Activated CD8-positive, alpha-beta memory T cell treated with anti-CD3 and anti-CD28 coated beads, Interleukin-2, amount 10 ng/mL, durations not matched to agents 7 days and 5 days (primary cell): ENCODE measurements at places on chromosomes 1 and 21. TPM values are rescaled to one million over a fixed set of nuclear protein-coding genes. Genes with fewer than 3 reads are reported as not detected.

DNA sequence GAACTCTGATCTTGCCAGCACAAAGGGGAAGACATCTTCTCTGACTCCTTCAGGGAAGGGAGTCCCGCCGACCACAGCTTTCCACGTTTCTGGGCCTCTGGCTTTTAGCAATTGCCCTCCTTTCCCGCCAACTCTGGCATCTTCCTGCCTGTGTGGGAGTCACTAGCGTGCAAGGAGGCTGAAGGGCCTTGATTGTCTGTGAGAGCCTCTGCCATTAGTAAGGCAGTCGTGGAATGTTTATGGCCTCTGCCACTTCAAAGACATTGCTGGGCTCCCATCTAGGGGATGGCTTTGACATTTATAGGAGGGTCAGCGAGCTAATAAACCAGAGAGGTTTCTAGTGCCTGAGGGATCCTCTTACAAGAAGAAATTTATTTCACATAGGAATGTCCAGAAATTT lies 14.3 kb upstream of the PROK1 start:
- no peak overlapping the region for H3K4me3 ChIP-seq
- no peaks in the 10 kb centered on the region for H3K4me1 ChIP-seq
- H3K36me3 ChIP-seq = no peaks in the 10 kb centered on the region
- no peak overlapping the region for H3K27ac ChIP-seq

GRCh38 chr1:207848234-207848633 lies 62.7 kb downstream of the CD34 start:
- no peaks in the 10 kb centered on the region for H3K27me3 ChIP-seq
- H3K27ac ChIP-seq = peak overlapping the region; percentile 44
- peak overlapping the region; percentile 2 for H3K4me3 ChIP-seq
- H3K36me3 ChIP-seq = peaks cover 34% of the 10 kb centered on the region
- peak; percentile 60 for DNase-seq

DNA sequence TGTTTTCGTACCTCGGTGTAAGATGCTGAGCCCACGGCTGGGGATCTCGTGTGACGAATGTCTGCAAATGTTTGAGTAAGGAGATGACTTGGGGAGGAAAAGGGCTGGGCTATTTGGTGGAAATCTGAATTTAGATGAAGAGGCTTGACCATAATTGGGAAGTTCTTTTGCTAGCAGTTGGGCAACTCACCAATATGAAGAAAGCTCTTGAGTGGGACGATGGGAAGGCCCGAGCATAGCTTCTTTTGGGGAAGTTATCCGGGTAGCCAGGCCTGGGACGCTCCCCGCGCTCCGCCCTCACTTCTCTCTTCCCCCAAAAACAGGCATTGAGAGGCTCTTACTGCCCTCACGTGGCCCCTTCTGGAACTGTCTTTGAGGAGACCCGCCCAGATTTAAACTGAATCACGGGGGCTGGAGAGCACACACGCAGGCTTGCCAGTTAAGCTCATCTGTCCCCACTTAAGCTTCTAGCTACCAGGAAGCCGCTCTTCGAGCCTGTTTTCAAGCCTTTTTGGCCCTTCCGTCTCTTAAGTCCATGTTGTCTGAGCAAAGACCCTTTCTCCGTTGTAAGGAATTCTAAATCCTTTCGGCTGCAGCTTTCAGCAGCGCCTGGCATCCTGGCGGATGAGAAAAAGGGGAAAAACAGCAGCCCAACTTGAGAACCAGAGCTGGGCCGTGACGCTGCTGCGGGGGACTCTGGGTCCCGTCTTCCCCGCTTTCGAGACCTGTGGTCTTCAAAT lies 93.1 kb downstream of the NID1 start:
- H3K36me3 ChIP-seq = no peaks in the 10 kb centered on the region
- H3K4me3 ChIP-seq = peak overlapping the region; percentile 68
- peaks cover 18% of the 10 kb centered on the region for H3K4me1 ChIP-seq
- peak overlapping the region; percentile 93 for H3K27ac ChIP-seq

GRCh38 chr1:24906760-24907490 lies 23.2 kb downstream of the RUNX3 start:
- no peak overlapping the region for H3K27ac ChIP-seq
- DNase-seq = peak; percentile 40
- peaks cover 39% of the 10 kb centered on the region for H3K4me1 ChIP-seq
- no peaks in the 10 kb centered on the region for H3K27me3 ChIP-seq
- H3K36me3 ChIP-seq = peaks cover 74% of the 10 kb centered on the region
- no peak overlapping the region for H3K4me3 ChIP-seq

DNA sequence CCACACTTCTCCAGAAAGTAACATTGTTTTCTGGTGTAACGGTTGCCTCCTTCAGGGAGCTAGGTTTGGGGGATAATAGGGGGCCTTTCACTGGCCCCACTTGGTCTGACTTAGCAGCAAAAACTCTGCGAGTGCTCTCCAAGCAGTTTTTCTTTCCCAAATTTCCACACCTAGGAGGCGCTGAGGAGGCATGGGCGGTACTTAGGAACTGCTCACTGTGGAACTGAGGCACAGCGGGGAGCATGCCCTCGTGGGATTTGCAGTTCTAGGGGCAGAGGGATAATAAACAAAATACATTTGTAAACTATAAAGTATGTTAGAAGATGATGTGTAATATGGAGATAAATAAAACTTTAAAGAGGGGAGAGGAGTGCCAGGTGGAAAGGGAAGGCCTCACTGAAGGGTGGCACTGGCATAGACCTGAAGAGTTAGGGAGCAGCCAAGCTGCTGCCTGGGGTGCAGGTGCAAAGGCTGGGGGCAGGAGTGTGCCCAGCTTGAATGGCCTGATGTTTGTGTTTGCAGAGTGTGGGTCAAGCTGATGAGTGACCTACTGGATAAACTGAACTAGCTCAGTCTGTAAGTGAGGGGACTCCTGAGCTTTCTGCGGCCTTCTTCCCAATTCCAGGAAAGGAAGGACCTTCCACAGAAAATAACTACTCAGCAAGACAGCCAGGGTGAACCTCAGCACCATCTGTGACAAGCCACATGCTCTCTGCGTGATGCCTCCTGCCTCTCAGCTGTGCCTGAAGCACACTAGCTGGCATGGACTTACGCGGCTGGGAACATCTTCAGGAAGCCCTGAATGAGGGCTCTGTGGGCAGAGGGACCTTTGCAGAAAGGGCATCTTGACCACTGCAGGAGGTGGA lies 1.9 kb downstream of the EPHX1 start:
- peaks cover 12% of the 10 kb centered on the region for H3K4me1 ChIP-seq
- H3K4me3 ChIP-seq = no peak overlapping the region
- no peak overlapping the region for H3K27ac ChIP-seq
- no peak for DNase-seq
- peaks cover 21% of the 10 kb centered on the region for H3K27me3 ChIP-seq

DNA sequence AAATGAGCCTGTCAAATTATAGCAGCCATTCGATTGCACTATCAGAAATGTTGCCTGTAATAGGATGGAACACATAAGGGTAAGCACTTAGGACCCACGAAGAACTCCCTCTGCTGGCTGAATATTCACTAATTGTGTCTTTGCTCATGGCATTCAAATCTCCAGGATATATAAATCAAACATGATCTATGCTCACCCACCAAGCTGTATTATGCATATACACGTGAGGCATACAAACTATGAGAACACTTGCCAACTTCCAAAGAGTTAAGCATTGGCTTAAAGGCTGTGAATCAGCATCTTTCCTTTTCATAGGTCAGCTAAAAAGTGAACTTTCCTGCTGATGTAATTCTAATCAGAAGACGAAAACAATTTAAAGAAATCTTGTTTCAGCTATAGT lies 34.5 kb downstream of the TMPRSS15 start:
- no peak overlapping the region for H3K4me3 ChIP-seq
- H3K4me1 ChIP-seq = no peaks in the 10 kb centered on the region
- DNase-seq = no peak
- H3K27me3 ChIP-seq = no peaks in the 10 kb centered on the region
- no peaks in the 10 kb centered on the region for H3K36me3 ChIP-seq

DNA sequence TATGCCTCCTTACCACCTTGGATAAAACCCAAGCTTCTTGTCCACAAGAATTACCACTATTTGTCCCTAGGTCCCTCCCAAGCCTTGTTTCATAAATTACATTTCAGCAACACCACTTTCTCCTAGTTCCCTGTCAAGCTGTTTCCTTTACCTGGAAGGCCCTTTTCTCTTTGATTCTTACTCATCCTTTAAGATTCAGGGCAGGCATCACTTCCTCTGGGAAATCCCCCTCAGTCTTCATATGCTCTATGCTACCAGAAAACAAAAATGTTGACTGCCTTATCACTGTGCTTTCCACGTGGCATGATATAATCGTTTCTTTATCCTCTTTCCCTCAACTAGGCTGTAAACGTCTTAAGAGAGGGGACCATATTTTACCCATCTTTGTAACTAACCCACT lies 102.7 kb downstream of the LYST start:
- DNase-seq = no peak
- no peak overlapping the region for H3K27ac ChIP-seq
- peaks cover 40% of the 10 kb centered on the region for H3K36me3 ChIP-seq
- no peak overlapping the region for H3K4me3 ChIP-seq
- H3K4me1 ChIP-seq = peaks cover 12% of the 10 kb centered on the region

- no peaks in the 10 kb centered on the region for H3K27me3 ChIP-seq
- DNase-seq = no peak
- no peak overlapping the region for H3K27ac ChIP-seq
- H3K4me1 ChIP-seq = no peaks in the 10 kb centered on the region
Observed at GRCh38 chr1:215637041-215637573, 70.0 kb downstream of the KCTD3 start.

DNA sequence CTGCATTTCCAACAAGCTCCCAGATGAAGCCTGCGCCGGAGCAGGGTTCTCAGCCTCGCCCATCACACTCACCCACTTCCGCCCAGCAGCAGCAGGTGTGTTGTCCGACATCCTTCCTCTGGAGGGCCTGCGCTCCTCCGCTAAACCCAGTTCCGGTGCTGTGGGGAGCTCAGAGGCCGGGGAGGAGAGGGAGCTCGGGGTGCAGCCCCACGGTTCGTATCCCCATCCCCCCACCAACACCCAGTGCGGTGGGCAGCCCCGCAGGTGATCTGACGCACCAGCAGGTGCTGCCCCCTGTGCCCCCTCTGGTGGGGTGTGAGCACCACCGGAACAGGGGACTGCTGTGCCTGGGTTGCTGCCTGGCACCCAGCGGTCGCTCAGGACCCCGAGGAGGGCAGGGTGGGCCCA lies 3.4 kb upstream of the PEX10 start:
- peaks cover 41% of the 10 kb centered on the region for H3K4me1 ChIP-seq
- H3K4me3 ChIP-seq = peak overlapping the region; percentile 75
- no peaks in the 10 kb centered on the region for H3K36me3 ChIP-seq
- peak overlapping the region; percentile 95 for H3K27ac ChIP-seq
- H3K27me3 ChIP-seq = no peaks in the 10 kb centered on the region

- DNase-seq = peak; percentile 72
- H3K4me3 ChIP-seq = peak within 1 kb of the TSS; percentile 95
- peak within 1 kb of the TSS; percentile 90 for H3K27ac ChIP-seq
- H3K4me1 ChIP-seq = peaks cover 33% of the 10 kb centered on the region
- no peaks in the 10 kb centered on the region for H3K27me3 ChIP-seq
- H3K36me3 ChIP-seq = no peaks in the 10 kb centered on the region
Observed at GRCh38 chr1:214281021-214281719, at the start of gene SMYD2. Gene SMYD2 (plus strand): TSS chr1:214281159. CDS start chr1:214281255, 96 bp downstream.

DNA sequence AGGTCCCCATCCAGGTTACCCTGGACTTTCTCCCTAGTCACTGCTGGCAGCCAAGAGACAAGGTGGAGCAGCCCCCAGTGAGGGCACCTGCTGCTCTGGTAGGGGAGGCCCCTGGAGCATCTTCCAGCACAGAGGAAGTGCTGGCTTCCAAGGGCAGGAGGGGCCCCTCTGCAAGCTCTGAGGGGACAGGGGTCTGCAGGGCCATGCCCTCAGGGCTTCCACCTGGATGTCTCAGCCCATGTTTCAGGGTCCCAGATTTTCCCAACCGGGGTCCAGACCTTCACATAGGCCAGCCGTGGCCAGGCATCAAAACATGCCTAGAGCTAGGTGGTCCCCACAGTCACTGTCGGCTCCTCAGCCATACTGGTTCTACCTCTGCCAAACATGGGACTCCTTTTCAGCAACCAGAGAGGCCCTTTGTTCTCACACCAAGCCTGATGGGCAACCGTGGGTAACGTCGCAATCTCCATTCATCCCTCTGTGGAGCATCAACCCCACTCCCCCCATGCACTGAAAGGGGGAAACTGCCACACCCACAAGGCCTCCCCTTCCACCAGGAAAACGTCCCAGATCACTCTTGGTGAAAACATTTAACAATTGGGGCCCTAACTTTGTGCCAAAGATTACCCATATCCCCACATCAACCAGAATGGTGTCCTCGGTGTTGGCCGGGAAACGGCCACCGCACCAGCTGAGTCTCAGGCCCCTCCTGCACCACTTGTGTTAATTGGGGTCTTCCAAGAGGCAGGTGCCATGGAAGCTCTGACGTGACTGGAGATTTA lies 1.9 kb upstream of the COL6A2 start:
- peaks cover 2% of the 10 kb centered on the region for H3K36me3 ChIP-seq
- DNase-seq = peak; percentile 36
- H3K4me1 ChIP-seq = peaks cover 7% of the 10 kb centered on the region

DNA sequence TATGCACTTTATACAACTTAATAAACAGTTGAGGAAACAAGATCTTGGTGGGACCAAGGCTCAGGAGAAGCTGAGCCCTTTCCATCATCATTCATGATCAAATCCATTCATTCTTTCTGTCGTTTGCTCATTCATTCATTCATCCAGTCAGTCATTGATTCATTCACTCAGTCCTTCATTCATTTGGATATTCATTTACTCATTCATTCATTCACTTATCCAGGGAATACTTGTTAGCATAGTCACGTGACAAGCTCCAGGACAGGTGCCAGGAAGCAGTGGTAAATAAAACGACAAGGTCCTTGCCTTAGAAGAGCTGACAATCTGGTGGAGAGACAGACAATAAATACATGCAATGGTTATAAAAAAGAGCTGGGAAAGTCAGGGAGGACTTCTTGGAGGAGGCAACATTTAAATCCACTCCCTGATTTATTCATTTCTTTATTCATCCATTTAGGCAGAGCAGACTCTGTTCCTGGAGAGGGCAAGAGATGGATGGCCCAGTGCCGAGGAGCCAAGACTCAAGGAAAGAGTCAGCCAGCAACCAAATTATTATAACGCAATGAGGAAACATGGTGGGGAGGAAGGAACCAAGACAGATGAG lies 74.1 kb upstream of the CASZ1 start:
- H3K4me1 ChIP-seq = peaks cover 10% of the 10 kb centered on the region
- peaks cover 36% of the 10 kb centered on the region for H3K27me3 ChIP-seq
- H3K27ac ChIP-seq = no peak overlapping the region
- H3K36me3 ChIP-seq = no peaks in the 10 kb centered on the region

DNA sequence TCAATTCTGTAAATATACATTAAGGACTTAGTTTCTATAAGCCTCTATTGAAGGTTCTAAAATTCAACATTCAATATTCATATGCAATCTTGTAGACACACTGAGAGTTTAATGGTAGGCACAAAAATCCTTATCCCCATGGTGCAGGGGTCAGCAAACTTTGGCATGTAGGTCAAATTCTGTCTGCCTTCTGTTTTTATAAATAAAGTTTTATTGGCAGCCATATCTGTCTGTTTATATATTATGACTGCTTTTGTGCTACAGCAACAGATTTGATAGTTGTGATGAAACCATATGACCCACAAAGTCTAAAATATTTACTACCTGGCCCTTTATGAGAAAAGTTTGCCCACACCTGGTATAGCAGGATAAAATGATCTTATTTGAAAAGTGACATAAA lies 91.2 kb upstream of the PPIH start:
- no peak overlapping the region for H3K4me3 ChIP-seq
- H3K27me3 ChIP-seq = peaks cover 6% of the 10 kb centered on the region
- H3K4me1 ChIP-seq = no peaks in the 10 kb centered on the region
- DNase-seq = no peak
- no peaks in the 10 kb centered on the region for H3K36me3 ChIP-seq

- H3K4me1 ChIP-seq = peaks cover 17% of the 10 kb centered on the region
- H3K27me3 ChIP-seq = peaks cover 32% of the 10 kb centered on the region
Observed at GRCh38 chr1:183197762-183198161, 11.7 kb downstream of the LAMC2 start.

Gene TRIM67
- not detected for total RNA-seq

Gene PGBD5
- total RNA-seq = not detected

Gene PLA2G2F
- total RNA-seq = not detected

Gene ST6GALNAC5
- total RNA-seq = not detected

Gene DDAH1
- total RNA-seq = not detected

Gene RGS16
- total RNA-seq = 39.9 TPM

Gene SPATA1
- 2.1 TPM for total RNA-seq

Gene LCE1F
- total RNA-seq = not detected
